Thyroid gland (tissue), 4 donors: ENCODE measurements at places on chromosomes 7 and 10. TPM values are rescaled to one million over a fixed set of nuclear protein-coding genes. Genes with fewer than 3 reads are reported as not detected.

DNA sequence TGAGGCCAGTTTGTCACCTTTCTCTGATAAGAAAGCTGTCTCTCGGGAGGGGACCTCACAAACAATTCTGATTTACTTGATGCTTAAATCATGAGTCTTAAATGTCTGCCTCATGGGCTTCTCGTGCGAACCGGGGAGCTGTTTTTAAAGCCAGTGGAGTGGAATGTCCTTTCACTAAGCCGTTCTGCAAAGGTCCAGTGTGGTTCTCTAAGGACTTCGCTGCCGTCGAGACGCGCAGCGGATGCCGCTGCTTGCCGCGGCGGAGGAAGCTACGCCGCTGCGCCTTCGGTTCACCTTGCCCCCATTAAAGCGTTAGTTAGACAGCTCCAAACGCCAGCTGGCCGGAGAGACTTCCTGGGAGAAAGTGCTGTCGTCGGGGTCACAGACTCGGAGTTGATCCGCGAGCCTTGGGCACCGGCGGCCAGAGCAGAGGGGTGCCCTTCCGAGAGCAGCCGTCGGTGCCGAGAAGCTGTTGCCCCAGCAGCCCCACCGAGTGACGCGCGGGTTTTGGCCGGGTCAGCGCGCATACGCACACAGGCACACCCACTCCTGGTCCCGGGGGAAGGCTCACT is 1.3 kb upstream of the HMX3 start:
- no peak for DNase-seq

The GHRHR gene
- total RNA-seq: 0.54 TPM

The AKR1C4 gene
- not detected for total RNA-seq

GRCh38 chr7:151351967-151352366 is 10.4 kb downstream of the NUB1 start:
- no peak for DNase-seq

GRCh38 chr10:79463578-79464496 is 18.4 kb upstream of the ZCCHC24 start:
- DNase-seq: no peak

DNA sequence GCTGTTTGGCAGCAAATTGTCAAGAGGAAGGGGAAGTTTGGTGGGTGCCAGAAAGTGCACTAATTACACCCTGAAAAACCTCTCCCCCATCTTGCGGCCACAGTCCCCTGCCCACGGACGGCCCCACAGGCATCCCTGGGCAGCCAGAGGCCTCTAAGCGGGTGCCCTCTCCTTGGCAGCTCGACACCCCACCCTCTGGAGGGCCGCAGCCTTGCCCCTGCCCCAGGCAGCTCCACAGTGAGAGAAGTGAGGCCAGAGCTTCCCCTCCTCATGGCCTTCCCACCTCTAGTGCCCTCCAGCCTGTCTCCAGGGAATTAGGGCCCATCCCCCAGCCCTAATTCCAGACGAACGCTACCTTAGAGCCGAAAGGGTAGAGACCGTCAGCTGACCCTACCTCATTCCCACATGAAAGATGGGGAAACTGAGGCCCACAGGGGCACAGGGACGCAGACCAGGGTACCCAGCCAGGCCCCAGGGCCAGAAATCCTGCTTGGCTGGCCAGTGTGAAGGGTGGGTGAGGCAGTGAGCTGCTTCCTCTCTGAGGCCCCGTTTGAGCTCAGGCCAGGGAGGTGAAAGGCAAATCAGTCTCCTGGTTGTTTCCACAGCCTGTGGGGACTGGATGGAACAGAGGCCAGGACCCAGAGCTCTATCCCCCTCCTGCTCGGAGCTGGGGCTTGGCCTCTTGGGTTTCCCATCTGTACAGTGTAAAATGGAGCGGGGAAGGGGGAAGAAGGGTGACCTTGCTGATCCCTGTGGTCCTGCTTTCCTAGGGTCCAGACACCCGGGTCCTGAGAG is 10.0 kb downstream of the ZCCHC24 start:
- peak; percentile 64 for DNase-seq
